ENCODE measurements at places on chromosomes 13 and 19. TPM values are rescaled to one million over a fixed set of nuclear protein-coding genes. Genes with fewer than 3 reads are reported as not detected.

OLFM2 gene
- total RNA-seq = 100 TPM

GRCh38 chr13:46593398-46593797 is 40.4 kb downstream of the LRCH1 start:
- no peak for DNase-seq

MAST1 gene
- total RNA-seq = 5.8 TPM

- DNase-seq = no peak
Measured at GRCh38 chr13:52103386-52103785, 25.5 kb downstream of the NEK5 start.

GRCh38 chr13:35771898-35772297 is 295.4 kb upstream of the MAB21L1 start:
- DNase-seq = no peak

LYPD5 gene
- 0.33 TPM for total RNA-seq

GRCh38 chr19:48152551-48152950 is 17.6 kb downstream of the LIG1 start:
- DNase-seq = peak; percentile 79

DNA sequence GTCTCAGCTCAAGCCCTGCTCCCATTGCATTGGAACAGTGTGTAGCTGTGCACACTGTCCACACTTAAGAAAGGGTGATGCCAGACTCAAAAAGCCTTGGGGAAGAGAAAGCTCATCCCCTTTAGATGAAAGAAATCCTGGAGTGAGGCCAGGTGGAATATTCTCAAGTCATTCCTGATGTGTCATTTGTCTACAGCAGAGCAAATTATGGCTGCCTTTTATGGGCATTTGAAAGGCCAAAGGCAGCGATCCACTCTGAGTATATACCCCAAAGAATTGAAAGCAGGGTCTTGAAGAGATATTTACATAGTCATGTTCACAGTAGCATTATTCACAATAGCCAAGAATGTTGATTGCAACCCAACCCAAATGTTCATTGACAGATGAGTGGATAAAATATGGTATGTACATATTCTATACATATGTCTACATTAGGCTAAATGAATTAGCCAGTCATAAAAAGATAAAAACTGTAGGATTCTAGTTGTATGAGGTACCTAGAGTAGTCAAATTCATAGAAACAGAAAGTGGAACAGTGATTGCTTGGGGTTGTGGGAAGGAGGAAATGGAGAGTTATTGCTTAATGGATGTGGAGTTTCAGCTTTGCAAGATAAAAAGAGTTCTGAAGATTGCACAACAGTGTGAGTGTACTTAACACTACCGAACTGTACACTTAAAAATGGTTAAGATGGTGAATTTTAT is 214.9 kb downstream of the KCNRG start:
- no peak for DNase-seq

DNA sequence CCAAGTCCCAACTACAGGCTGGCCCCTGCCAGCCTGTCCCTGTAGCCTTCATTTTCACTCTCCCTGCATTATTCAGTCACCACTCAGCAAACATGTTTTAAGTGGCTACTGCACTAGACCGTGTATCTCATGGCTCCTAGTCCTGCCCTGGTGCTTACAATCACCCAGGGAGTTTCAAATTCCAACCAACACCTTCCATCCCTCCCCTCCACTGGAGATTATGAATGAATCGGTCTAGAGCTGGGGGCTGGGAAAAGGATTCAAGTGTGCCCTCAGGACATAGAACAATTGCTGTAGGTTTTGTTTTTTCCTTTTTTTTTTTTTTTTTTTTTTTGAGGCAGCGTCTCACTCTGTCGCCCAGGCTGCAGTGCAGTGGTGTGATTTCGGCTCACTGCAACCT is 15.0 kb upstream of the TNFAIP8L1 start:
- DNase-seq = no peak

DNA sequence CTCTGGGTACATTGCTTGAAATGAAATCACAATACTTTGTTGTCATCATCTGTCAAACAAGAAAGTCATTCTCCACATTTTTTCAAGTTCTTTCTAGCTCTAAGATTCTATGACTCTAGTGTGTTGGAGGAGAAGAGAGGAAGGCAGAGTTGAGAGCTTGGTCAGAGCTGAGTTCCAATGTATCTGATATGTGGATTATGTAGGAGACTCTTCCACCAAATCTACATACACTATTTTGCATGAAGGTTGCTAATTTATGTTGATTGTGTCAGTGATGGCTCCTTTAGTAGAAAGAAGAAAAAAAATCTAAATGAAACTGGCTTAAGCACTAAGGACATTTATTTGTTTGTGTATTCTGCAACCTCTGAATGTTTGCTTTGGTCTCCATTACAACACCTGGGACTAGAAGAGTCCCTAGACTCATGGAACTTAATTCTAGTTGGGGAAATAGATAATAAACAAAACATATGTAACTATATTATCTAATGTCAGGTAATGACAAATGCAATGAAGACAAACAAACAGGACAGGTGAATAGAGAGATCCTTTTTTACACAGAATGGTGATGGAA is 691.9 kb downstream of the UQCRFS1 start:
- no peak for DNase-seq

LMTK3 gene
- 20.4 TPM for total RNA-seq

DNA sequence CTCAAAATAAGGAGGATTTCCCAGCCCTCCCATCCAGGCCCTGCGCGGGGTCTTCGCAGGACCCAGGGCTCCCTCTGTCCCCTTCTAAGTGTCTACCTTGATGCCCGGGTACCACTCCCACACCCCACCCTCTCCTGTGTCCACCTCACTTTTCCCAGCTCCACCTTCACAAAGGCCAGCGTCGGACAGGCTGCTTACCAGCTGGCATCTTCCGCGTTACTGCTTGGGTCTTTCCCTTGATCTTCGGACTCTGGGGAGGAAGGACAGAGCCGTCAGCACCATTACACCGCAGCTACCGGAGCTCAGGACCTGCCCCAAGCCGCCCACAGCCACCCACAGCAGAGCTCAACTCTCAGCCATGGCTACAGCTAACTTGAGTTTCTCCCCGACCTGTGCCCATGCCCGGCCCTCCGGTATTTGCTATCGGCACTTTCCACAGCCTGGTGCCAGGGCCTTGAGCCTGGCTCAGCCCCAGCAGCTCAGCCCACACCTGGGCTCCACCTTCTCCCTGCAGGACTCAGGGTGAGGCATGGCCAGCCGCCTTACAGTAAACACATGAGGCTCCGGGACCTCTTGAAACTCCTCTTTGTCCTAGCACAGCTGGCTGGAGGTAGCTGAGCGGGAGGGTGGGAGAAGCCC is 3.8 kb downstream of the C13orf46 start:
- DNase-seq = peak; percentile 3

DNA sequence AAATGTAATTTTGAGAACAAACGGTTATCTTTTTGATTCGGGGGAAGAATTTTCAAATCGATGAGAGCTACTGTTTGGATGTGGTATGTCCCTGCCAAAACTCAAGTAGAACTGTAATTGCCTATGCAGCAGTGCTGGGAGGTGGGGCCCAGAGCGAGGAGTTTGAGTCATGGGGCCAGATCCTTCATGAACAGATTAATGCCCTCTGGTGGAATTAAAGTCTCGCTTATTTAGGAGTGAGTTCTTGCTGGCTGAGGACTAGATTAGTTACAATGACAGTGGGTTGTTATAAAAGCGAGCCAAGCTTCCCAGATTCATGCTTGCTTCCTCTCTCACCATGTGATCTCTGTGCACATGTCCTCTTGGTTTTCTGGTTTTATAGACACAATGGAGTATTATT is 11.8 kb upstream of the PRR20A start:
- no peak for DNase-seq

ATP1A3 gene
- 0.45 TPM for total RNA-seq

- peak; percentile 75 for DNase-seq
Measured at GRCh38 chr19:49339301-49340068, 4.3 kb downstream of the CD37 start.

DNA sequence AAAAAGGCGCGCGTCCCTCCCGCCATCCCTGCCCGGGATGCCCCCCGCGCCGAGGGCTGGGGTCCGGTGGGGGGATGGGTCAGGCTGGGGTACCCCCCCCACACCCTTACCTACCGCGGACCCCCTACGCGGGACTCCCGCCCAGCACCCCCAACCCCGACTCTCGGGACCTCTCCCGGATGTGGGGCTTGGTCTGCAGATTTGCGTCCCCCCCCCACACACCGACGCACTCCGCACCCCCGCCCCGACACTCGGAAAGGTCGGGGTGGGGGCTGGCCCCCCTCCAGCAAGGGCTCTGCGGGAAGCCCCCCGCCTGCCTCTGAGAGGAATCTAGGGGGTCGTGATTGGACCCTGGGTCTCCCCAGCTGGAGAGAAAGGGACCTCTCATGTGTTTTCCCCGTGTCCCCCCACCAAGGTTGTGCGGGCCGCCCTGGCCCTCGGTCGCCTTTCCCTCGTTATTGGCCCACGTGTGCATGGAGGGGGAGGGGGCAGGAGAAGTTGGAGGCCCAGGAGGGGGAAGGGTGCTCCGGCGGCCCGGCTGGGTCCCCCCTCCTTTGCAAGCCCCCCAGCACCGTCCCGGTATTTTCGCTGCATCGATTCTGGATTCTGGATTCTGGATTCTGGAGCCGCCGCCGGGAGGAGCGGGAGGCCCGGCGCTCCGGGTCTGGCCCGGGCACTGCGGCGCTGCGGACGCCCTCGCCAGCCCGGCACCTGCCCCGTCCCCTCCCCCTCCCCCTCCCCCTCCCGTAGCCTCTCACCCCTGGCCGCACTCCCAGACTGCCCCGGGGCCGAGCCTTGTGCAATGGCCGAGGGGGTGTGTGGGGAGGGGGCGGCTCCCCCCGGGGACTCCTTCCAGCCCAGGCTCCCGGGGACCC is 607 bp downstream of the NFIC start:
- DNase-seq = no peak
